ENCODE measurements at places on chromosomes 16 and 17.

DNA sequence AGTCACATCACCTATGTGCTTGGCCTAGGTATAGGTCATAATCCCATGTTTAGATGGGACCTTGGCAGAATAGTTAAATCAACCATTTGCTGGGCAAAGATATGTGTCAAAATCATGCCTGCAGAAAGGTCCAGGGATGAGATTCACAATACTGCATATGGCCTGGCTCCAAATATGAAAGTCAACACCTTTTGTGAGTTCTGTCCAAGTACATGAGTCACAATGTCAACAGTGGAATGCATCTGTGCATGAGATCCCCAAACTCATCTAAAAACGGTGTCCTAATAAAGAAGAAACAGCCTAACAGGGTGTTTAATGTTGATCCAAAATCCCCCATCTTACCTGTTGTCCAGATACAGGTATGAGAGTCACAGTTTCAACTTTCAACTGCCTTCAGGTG lies 1847.5 kb downstream of the TP53TG3F start:
- DNase-seq, result no peak

DNA sequence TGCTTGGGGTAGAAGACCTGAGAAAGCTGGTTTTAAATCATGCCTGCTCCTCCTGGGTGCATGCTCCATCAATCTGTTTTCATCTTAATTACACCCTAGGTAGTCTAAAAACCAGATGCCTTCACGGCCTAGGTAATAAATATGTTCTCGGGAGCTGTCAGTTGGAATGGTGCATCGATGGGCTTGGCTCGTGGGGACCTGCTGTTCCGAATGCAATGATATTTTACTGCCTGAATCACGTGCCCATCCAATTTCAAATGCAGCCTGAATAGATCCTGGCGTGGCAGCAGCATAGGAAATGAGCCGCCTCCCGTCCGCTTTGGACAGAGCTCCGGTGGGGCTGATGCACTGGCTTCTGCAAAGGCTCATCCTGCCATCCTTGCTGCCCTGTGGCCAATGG lies 18.8 kb upstream of the FAAP100 start:
- DNase-seq, result no peak

DNA sequence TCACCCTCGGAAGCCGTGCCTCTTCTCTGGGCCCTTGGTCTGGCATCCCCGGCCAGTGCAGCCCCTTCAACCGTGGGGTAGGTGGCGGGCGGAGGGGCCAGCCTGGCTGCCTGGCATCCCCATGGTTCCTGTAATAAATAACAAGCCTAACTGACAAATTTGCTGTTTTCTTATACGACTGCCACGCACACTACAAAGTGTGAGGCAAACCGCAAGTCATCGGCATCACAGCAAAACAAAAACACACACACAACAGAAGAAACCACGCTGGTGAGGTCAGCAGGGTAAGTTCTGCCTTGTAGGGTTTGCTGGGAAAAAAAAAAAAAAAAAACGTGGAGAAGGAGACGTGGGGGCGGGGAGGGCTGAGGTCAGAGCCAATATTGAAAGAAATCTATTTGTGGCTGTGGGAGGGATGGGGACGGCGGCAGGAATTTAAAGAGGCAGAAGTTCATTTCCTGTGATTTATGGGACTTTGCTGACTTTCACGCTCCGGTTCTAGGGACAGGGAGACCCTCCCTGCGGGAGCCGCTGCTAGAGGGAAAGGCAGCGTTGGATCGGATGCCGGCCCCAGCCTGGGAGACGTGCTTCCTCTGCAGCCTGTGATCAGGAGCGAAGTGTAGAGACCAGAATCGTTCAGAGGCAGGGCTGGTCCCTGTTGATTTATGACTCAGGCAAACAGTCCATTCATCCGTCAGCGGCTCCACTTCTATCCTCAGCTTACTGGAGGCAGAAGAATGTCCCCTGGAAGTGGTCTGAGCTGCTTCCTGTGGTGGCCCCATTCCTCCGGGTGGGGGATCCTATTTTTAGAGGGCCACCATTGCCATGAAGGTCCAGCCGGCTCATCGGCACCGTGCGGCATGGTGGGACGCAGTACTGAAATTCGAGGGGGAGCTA lies 162.8 kb downstream of the FOXL1 start:
- no peak for DNase-seq

- no peak for DNase-seq
Measured at GRCh38 chr17:64331931-64332493, 58.6 kb downstream of the PECAM1 start.

- no peak for DNase-seq
Measured at GRCh38 chr17:9636501-9636900, 8.8 kb upstream of the USP43 start.

- no peak for DNase-seq
Measured at GRCh38 chr17:64254755-64255154, 8.3 kb downstream of the TEX2 start.

DNA sequence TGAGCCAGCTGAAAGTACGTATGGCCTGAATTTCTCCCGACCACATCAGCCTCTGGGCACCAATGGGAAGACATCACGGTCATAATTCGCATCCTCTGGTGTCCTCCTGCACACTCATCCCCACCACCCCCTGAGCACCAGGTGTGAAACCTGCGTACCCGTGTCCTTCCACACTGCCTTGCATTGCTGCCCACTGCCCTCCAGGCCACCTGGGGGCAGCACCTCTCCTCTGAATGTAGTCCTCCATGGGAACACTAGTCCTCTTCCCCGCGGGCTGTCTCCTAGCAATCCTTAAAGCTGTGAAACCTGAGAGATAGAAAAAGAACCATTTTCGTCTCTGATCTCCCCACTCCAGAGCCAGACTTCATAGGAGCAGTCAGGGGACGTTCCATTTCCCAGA lies 125.5 kb downstream of the ZNF18 start:
- DNase-seq, result no peak

DNA sequence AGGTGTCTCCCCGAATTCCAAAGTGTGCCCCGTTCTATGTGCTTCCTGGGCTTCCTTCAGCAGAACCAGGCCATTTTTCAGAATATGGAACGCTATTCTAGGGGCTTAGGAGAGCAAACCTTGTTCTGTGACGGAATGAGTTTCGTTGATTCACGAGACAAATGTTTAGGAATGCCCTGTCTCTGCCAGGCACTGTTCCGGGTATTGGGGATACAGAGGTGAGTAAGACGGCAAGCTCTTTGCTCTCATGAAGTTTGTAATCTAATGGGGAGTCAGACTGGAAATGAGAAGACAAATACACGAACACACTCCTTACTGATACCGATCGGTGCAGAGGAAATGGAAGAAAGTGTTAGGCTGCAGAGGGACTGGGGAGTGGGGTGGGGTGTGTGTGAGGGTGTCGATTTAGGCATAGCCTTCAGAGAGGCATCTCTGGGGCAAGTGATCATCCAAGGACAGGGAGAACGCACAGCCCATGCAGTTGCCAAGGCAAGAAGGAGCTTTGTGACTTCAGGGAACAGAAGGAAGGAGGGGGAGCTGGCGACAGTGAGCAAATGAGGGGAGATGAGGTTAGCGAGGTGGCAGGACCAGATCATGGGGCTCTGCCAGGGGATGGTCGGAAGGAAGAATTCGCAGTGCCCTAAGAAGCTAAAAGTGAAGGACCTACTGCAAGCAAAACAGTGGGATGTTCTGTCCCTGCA lies 189.6 kb downstream of the MSI2 start:
- no peak for DNase-seq

All from esophagus squamous epithelium (tissue), 5 donors.